ENCODE measurements at places on chromosomes 5 and 9.

- H3K36me3 ChIP-seq: peaks cover 2% of the 10 kb centered on the region
- DNase-seq: no peak
- no peak overlapping the region for H3K4me3 ChIP-seq
- H3K4me1 ChIP-seq: peaks cover 3% of the 10 kb centered on the region
- peaks cover 6% of the 10 kb centered on the region for H3K27me3 ChIP-seq
These were observed 171.0 kb downstream of the RMI1 start for GRCh38 chr9:84151640-84152039.

GRCh38 chr5:32785611-32786254 is 74.6 kb downstream of the NPR3 start:
- H3K4me1 ChIP-seq: no peaks in the 10 kb centered on the region
- no peaks in the 10 kb centered on the region for H3K36me3 ChIP-seq
- H3K27ac ChIP-seq: no peak overlapping the region
- H3K4me3 ChIP-seq: no peak overlapping the region
- H3K27me3 ChIP-seq: peaks cover 5% of the 10 kb centered on the region
- no peak for DNase-seq

DNA sequence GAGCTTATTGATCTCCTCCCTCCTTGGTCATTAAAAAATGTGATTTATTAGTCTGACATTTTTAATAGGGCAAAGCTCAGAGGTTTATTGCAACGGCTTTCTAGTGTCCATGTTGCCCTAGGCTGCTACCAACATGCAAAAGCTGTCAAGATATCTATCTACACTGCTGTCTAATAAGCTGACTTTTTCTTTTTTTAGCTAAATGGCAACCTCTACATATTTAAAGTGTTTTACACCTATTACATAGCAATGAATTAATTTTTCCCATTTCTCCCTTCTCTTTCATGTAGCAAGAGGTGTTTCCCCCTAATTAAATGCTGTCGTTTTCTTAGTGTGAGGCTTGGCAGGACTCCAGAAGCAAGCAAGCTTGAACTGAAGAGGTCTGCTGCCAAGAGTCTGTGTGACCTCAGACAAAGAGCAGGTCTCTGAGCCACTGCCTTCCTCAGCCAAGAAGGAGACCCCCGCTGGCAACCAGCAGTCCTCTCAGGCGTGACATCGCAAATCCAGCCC is 79.4 kb downstream of the GAS1 start:
- no peak overlapping the region for H3K4me3 ChIP-seq
- H3K27ac ChIP-seq: no peak overlapping the region
- no peak for DNase-seq
- H3K36me3 ChIP-seq: no peaks in the 10 kb centered on the region
- peaks cover 6% of the 10 kb centered on the region for H3K27me3 ChIP-seq

- H3K27ac ChIP-seq: no peak overlapping the region
- H3K27me3 ChIP-seq: peaks cover 2% of the 10 kb centered on the region
- no peak for DNase-seq
- H3K36me3 ChIP-seq: no peaks in the 10 kb centered on the region
- H3K4me3 ChIP-seq: no peak overlapping the region
- H3K4me1 ChIP-seq: peaks cover 3% of the 10 kb centered on the region
These were observed 44.6 kb upstream of the SHOC1 start for GRCh38 chr9:111839387-111839786.

DNA sequence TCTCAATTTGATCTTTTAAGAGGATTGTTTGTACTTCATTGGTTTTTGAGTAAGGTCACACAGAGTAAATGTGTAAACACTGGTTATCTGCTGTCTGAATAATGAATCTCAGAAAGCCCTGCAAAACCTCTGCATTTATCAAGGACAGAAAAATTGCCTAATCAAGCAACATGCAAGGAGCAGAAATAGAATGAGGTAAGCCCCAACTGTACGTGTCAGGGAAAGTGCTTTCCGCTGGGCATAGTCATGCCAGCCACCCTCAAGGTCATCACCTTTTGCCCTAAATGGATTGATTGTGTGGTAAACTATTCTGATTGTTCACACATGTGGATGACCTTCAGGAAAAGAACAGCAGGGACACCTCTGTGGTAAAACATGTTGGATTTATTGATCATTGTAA is 376.9 kb upstream of the KCNN2 start:
- no peaks in the 10 kb centered on the region for H3K36me3 ChIP-seq
- no peaks in the 10 kb centered on the region for H3K27me3 ChIP-seq
- no peak for DNase-seq

DNA sequence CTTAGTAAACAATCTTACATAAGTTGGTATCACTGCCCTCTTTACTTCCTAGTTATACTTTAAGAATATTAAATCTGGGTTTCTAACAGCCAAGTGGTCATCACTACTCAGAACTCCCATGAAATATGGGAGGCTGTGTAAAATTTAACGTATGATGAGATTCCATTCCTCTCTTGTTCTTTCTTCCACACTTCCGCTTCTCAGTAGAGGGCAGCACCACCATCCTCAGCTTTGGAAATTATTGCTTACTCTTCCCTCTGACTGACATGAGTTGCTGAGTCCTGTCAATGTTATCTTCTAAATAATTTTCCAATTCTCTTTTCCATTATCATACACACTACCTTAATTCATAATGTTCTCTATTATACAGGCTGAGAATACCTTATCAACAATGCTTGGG is 194.0 kb downstream of the RFX3 start:
- H3K36me3 ChIP-seq: peaks cover 4% of the 10 kb centered on the region
- H3K27me3 ChIP-seq: no peaks in the 10 kb centered on the region
- no peak overlapping the region for H3K4me3 ChIP-seq
- peaks cover under 1% of the 10 kb centered on the region for H3K4me1 ChIP-seq
- no peak for DNase-seq
- no peak overlapping the region for H3K27ac ChIP-seq

GRCh38 chr5:58708456-58708855 is 125.6 kb downstream of the RAB3C start:
- no peak for DNase-seq
- no peak overlapping the region for H3K27ac ChIP-seq
- no peaks in the 10 kb centered on the region for H3K4me1 ChIP-seq
- no peaks in the 10 kb centered on the region for H3K36me3 ChIP-seq
- no peak overlapping the region for H3K4me3 ChIP-seq
- H3K27me3 ChIP-seq: no peaks in the 10 kb centered on the region

GRCh38 chr9:130201399-130201873 is 29.2 kb downstream of the NCS1 start:
- H3K27ac ChIP-seq: no peak overlapping the region
- H3K4me3 ChIP-seq: no peak overlapping the region
- DNase-seq: no peak
- no peaks in the 10 kb centered on the region for H3K27me3 ChIP-seq

GRCh38 chr5:158013939-158014338 is 155.0 kb upstream of the CLINT1 start:
- no peak for DNase-seq
- H3K36me3 ChIP-seq: no peaks in the 10 kb centered on the region
- no peak overlapping the region for H3K27ac ChIP-seq
- H3K27me3 ChIP-seq: peaks cover 11% of the 10 kb centered on the region
- H3K4me1 ChIP-seq: no peaks in the 10 kb centered on the region

GRCh38 chr9:106529616-106530015 is 333.4 kb upstream of the ZNF462 start:
- no peaks in the 10 kb centered on the region for H3K36me3 ChIP-seq
- H3K4me3 ChIP-seq: no peak overlapping the region
- H3K4me1 ChIP-seq: no peaks in the 10 kb centered on the region
- no peaks in the 10 kb centered on the region for H3K27me3 ChIP-seq
- H3K27ac ChIP-seq: no peak overlapping the region

DNA sequence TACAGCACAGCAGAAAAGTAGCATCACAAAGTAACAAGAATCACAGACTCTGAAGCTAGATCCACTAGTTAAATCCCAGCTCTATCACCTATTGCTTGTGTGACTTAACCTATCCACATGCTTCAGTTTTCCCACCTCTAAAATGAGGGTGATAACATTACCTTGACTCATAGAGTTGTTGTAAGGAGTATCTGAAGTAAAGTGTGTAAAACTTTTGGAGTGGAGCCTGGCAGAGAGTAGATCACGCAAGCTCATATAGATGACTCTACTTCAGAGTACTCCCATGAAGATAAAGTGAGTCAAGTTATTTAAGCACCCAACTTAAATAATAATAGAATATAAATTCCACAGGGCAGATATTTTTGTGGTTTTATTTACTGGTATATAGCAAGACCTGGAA is 94.5 kb upstream of the FER start:
- H3K36me3 ChIP-seq: no peaks in the 10 kb centered on the region
- no peak overlapping the region for H3K4me3 ChIP-seq
- H3K4me1 ChIP-seq: no peaks in the 10 kb centered on the region
- peaks cover 8% of the 10 kb centered on the region for H3K27me3 ChIP-seq
- no peak overlapping the region for H3K27ac ChIP-seq

DNA sequence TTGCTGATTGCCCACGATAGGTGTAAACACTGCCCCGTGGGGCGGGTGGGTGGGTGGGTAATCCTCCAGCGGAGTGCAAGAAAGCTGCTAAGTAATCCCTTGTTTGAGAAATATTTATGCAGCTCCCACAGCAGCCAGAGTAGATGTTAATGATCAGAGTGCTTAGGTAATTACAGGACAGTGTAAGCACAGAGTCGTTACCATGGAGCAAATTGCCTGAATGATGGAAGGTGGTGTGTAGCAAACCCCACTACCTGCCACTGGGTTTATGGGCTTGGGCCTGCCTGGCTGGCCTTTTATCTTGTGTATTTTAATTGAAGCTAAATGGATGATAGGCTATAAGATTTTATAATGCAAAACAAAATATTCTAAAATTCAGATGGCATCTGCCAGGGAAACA is 110.0 kb downstream of the COL5A1 start:
- no peak for DNase-seq
- H3K27me3 ChIP-seq: peaks cover under 1% of the 10 kb centered on the region
- H3K4me1 ChIP-seq: no peaks in the 10 kb centered on the region
- no peak overlapping the region for H3K4me3 ChIP-seq
- no peaks in the 10 kb centered on the region for H3K36me3 ChIP-seq

GRCh38 chr9:113851873-113852272 is 24.2 kb upstream of the ZNF618 start:
- peaks cover 2% of the 10 kb centered on the region for H3K4me1 ChIP-seq
- DNase-seq: no peak
- peaks cover 4% of the 10 kb centered on the region for H3K36me3 ChIP-seq
- no peak overlapping the region for H3K4me3 ChIP-seq
- H3K27ac ChIP-seq: no peak overlapping the region
- peaks cover 2% of the 10 kb centered on the region for H3K27me3 ChIP-seq

- no peaks in the 10 kb centered on the region for H3K36me3 ChIP-seq
- DNase-seq: no peak
- H3K27me3 ChIP-seq: peaks cover 5% of the 10 kb centered on the region
- H3K4me1 ChIP-seq: no peaks in the 10 kb centered on the region
- no peak overlapping the region for H3K4me3 ChIP-seq
These were observed 49.9 kb upstream of the SNCAIP start for GRCh38 chr5:122262103-122262502.

DNA sequence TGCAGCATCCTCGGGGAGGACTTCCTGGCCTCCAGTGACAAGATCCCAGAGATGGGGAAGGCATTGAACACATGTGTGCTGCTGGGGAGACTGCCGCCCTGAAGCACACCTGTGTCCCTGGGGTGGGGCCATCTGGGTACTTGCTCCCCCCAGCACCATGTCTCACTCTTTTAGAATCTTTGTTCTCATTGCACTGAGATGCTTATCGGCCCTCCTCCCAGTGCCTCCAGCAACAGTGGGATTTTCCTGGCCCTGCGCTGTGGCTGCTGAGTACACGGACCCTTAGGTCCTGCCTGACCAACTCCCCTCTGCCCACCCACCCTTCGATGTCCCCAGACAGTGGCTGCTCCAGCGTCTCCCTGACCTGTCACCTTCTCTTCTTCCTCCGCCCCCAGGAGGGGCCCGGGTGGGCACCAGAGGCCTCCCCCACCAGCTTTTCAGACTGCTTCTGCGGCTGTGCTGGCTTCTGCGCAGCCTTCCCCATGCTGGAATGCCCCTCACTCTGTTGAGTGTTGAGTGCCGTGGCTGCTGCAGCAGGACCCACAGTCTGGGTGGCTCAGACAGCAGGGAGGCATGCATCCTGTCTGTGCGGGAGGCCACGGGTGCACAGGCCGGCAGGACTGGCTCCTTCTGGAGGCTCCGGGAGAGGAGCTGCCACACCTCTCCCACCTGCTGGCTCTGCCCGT is 145.9 kb upstream of the IRX2 start:
- no peaks in the 10 kb centered on the region for H3K27me3 ChIP-seq
- H3K4me1 ChIP-seq: no peaks in the 10 kb centered on the region
- peaks cover 2% of the 10 kb centered on the region for H3K36me3 ChIP-seq
- no peak for DNase-seq
- H3K27ac ChIP-seq: no peak overlapping the region
- H3K4me3 ChIP-seq: no peak overlapping the region

GRCh38 chr9:97984188-97985057 is 1.3 kb downstream of the ANP32B start:
- H3K4me3 ChIP-seq: peak overlapping the region; percentile 67
- no peaks in the 10 kb centered on the region for H3K36me3 ChIP-seq
- peaks cover 28% of the 10 kb centered on the region for H3K4me1 ChIP-seq
- no peaks in the 10 kb centered on the region for H3K27me3 ChIP-seq
- DNase-seq: peak; percentile 86

GRCh38 chr5:33894566-33894965 is 2.8 kb upstream of the ADAMTS12 start:
- H3K4me1 ChIP-seq: no peaks in the 10 kb centered on the region
- peaks cover 25% of the 10 kb centered on the region for H3K27me3 ChIP-seq
- H3K36me3 ChIP-seq: no peaks in the 10 kb centered on the region
- no peak overlapping the region for H3K27ac ChIP-seq
- H3K4me3 ChIP-seq: no peak overlapping the region

GRCh38 chr5:35819026-35819425 is 37.7 kb upstream of the IL7R start:
- no peak overlapping the region for H3K27ac ChIP-seq
- no peaks in the 10 kb centered on the region for H3K4me1 ChIP-seq
- H3K4me3 ChIP-seq: no peak overlapping the region

All from memory B cell (primary cell).